ENCODE measurements at places on chromosomes 16 and 17.

- DNase-seq, result no peak
Measured at GRCh38 chr17:50330151-50330775, 15.7 kb upstream of the XYLT2 start.

DNA sequence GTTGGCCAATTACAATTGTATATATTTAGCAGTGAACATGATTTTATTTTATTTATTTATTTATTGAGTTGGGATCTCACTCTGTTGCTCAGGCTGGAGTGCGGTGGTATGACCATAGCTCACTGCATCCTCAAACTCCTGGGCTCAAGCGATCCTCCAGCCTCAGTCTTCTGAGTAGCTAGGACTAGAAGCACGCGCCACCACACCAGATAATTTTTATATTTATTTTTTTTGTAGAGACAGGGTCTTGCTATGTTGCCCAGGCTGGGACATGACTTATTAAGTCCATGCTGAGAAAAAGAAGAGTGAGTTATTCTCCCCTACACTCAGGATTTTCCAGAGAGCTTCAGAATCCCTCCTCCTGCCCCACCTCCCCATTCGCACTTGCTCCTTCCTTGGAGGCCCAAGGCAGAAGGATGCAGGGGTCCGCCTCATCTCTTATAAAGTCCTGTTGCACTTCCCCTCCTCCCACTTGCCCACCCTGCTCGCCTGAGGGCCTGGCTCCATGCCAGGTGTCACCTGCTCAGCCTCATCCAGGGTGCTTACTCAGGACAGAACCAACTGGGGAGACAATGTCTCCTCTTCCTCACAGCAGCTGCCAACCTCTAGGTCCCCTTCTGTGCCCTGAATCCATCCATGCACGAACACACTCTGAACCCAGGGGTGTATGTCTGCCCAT, 16.1 kb upstream of the SP2 start:
- DNase-seq, result no peak

DNA sequence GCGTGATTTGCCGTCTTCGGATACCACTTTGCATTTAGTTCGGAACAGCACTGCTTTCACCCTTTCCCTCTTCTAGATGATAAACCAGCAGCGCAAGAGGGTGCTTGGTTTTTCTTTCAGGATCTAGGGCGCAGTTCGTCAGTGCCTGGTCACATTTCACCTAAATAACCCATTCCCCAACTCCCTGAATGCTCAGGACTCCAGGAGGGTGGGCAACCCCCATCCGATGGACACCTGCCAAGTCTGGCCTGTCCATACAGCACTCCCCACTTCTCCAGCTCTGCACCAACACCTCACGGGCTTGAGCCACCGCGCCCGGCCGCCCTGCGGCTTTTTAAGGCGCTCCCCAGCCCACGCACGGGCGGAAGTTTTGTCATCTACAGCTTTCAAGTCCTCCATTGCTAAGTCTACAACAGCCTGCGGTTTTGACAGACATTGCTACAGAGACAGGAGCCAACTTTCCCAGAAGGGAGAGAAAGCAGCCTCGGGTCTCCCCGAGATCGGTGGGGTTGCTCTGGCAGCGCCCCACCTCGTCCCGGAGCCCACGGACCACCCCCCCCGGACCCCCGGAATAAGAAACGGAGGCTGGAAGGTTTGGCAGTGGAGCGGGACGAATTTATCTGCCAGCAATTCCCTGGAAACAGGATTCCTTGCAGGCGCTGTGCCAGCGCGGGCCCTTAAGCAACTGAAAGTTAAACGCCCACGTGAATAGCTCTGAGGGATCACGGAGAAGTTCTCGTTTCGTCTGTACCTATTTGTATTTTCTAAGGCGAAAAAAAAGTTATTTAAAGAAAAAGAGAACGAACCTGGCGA, 38.6 kb upstream of the SLFN13 start:
- no peak for DNase-seq

- DNase-seq, result no peak
Measured at GRCh38 chr17:65259696-65260485, 122.7 kb downstream of the RGS9 start.

GRCh38 chr17:64074704-64075426, 54.4 kb upstream of the ICAM2 start:
- peak; percentile 77 for DNase-seq

DNA sequence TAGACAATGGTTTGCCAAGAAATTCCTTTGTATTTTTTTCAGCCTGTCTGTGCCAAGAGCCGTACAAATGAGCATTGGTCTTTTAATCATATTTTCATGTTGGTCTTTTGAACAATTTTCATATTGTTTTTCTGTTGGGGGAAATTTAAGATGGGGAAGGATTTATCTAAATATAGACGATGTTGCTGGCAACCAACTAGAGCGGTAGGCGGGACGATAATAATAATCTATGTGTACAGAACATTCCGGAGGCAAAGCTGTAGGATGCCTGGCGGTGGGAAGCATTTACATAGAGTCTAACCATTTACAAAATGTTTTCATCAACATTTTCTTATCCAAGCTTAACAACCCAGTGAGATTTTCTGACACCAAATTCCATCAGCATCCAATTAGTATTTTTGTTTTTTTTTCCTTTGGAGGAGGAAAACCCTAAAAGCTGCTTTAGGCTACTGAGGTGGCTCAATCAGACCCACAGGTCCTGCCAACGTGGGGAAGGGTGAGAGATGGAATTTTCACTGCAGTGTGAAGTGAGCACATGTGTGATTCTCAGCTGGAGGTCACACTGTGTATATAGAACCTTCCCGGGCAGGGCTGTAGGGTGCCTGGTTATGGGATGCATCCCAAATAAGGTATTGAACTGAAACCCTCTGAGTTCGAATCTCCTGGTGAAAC, 11.7 kb upstream of the SEC14L1 start:
- no peak for DNase-seq

- peak; percentile 23 for DNase-seq
Measured at GRCh38 chr16:85681255-85681654, 7.5 kb downstream of the GINS2 start.

- DNase-seq, result no peak
Measured at GRCh38 chr16:19415461-19415860, 2.2 kb upstream of the TMC5 start.

DNA sequence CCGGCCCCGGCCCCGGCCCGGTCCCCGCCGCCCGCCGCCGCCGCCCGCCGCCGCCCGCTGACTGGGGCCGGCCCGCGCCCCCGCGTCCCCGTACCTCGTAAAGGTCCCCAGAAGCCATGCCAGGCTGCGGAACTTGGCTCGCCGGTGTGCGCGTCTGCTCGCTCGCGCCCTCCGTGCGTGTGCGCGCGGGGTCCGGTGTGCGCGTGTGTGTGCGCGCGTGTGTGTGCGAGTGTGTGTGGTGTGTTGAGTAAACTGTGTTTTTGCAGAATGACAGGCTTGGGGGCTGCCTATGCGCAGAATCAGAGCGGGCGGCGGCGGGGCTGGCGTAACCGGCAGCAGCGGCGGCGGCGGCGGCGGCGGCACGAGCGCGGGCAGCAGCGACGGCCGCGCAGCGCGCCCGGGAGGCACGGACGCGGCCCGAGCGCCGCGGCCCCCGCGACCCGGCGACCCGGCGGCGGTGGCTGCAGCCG, 307 bp downstream of the CDYL2 start:
- DNase-seq, result no peak

GRCh38 chr17:63041251-63041650, 75.2 kb downstream of the TANC2 start:
- DNase-seq, result no peak

- DNase-seq, result no peak
Measured at GRCh38 chr17:75418531-75418930, 13.1 kb upstream of the GRB2 start.

DNA sequence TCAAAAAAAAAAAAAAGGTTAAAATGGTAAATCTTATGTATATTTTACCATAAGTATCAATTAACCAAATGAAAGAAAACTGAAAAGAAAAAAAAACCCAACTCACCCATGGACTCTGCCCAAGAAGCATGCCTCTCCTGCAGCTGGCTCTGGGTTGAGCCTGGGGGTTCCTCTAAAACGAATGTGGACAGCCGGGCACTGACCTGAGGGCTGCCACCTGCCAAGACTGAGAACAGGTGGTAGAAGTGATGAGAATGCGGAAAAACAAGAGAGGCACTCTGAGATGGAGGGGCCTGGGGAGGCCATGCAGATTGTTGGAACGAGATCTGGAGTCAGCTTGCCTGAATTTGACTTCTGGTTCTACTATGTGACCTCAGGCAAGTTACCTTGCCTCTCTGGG, 85.5 kb upstream of the MSI2 start:
- no peak for DNase-seq

DNA sequence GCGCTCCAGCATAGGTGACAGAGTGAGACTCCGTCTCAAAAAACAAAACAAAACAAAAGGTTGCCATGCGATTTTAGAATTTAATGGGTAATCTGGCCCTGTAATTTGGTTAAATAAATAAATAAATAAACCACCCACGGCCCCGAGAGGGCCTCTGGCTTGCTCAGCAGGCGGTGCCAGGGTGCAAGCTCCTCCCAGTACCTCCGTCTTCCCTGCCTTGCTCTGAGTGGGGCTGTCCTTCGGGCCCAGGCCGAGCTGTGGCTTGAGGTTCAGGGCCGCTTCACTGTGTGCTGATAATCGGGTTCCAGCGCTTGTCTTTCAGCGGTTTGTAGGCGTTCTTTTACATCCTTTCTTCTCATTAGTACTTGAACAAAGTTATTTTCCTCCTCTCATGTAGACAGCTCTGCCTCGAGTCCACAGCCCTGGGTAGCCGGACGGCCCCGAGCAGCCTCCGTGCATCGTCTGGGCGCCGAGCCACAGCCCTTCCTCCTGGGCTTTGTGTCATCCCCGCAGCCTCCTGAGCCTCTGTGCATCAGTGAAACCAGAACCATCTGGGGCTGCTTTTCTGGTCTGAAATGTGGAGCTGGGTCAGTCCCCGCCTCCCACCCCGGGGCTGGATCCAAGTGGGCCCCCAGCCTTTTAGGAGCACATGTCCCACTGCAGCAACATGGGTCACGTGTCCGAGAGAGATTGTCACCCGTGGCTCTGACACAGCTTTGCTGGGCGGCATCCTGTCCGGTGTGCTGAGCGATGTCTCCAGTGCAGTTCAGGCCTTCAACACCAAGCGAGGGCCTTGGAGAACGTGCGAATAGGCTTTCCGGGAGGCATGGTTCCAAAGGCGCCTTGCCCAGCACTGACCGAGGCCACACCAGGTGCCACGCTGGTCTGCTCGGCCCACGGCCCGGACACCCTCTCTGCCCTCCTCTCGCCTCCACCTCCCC, 157.4 kb upstream of the CHMP6 start:
- no peak for DNase-seq
